ENCODE measurements at places on chromosomes 3 and 15.

GRCh38 chr15:44275150-44275830 lies 13.2 kb upstream of the GOLM2 start:
- DNase-seq: no peak

GRCh38 chr3:12002912-12003311 lies 1.3 kb upstream of the SYN2 start:
- no peak for DNase-seq

GRCh38 chr15:61318301-61318700 lies 89.2 kb upstream of the RORA start:
- DNase-seq: no peak

- DNase-seq: no peak
Measured at GRCh38 chr3:178690571-178690970, 154.3 kb downstream of the KCNMB2 start.

- DNase-seq: no peak
Measured at GRCh38 chr15:76310475-76311099, 682 bp downstream of the ETFA start.

DNA sequence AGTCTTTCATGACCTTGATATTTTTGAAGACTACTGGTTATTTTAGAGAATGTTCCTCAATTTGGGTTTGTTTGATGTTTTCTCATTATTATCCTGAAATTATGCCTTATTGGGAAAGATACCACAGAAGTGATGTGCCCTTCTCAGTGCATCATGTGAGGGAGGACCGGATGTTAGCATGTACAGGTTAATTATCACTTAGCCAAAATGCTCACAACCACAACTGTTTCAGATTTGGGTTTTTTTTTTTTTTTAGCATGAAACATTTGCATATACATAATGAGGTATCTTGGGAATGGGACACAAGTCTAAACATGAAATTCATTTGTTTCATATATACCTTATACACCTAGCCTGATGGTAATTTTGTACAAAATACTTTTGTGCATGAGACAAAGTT lies 59.8 kb downstream of the PIK3R4 start:
- DNase-seq: no peak

DNA sequence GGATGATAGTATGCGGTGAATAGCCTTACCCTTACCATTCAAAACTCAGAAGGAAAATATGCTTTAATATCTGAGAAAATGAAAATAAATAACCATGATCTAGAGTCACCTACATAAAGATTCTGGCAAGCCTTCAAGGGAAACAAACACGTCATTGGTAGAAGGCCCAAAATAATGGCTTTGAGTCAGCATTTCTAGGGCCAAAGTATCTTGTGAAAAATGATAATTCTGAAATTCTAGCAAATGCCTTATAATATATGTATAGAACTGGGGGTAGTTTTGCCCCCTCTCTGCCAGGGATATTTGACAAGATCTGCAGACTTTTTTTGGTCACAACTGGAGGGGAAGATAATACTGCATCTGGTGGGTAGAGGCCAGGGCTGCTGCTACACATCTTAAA lies 15.4 kb downstream of the PLSCR1 start:
- no peak for DNase-seq

DNA sequence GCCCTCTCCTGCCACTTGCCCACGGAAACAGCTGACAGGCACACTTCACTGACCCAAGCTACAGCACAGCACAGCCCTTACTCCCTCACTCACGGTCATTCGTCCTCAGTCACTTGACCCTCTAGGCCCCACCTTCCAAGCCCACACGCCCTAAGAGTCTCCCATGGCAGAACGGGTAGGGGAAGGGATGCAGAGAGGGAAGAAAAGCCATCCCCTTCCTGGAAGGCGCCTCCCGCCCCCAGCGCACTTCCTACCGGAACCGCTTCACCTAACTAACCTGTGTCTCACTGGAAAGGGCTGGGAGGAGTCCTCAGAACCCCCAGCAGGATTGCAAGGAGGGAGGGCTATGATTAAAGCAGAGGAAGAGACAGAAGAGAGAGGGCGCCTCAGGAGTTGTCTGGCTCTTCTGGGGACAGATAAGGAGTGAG lies 22.9 kb downstream of the EPHB3 start:
- no peak for DNase-seq

- DNase-seq: no peak
Measured at GRCh38 chr3:15634671-15635070, 33.1 kb downstream of the BTD start.

GRCh38 chr3:43162230-43163084 lies 56.6 kb upstream of the POMGNT2 start:
- no peak for DNase-seq

DNA sequence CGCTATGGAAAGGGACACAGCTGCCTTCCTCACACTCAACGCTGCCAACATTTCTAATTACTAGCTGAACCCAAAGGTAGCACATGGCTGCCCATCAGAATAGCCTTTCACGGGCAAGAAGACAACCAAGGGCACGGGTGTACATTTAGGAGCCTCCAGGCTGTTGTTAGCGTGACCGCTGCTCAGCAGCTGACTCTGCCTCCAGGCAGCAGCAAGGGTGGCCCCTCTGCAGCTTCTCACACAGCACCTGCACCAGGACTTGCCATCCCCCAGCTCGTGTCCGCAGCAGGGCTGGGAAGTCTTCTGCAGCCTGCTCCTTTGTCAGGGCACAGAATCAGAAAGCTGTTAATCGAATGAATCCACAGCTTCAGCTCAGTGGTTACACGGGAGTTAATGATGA lies 146.8 kb downstream of the ADAMTS17 start:
- no peak for DNase-seq

DNA sequence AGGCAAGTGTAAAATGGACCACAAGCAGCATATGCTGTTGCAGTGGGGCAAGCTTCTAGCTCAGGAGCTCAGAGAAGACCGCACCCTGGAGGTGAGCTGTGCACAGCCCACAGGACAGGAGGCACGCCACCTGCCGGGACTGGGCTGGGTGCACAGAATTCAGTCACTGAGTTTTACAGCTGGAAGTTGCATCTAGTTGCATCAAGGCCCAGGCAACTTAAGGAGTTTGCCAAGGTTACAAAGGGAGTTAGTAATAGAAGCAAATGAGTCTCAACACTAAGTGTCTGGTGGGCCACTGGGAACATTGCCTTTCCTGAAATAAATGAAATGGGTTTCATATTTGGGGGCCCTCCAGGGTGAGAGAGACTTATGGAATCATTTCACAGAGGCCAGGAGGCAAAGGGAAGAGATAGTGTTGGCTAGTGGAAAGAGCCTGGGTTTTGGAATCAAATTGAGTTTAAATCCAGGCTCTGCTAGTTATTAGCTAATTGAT lies 36.0 kb upstream of the TIMP4 start:
- DNase-seq: no peak

- no peak for DNase-seq
Measured at GRCh38 chr3:171189394-171190080, 163.0 kb upstream of the SLC2A2 start.

DNA sequence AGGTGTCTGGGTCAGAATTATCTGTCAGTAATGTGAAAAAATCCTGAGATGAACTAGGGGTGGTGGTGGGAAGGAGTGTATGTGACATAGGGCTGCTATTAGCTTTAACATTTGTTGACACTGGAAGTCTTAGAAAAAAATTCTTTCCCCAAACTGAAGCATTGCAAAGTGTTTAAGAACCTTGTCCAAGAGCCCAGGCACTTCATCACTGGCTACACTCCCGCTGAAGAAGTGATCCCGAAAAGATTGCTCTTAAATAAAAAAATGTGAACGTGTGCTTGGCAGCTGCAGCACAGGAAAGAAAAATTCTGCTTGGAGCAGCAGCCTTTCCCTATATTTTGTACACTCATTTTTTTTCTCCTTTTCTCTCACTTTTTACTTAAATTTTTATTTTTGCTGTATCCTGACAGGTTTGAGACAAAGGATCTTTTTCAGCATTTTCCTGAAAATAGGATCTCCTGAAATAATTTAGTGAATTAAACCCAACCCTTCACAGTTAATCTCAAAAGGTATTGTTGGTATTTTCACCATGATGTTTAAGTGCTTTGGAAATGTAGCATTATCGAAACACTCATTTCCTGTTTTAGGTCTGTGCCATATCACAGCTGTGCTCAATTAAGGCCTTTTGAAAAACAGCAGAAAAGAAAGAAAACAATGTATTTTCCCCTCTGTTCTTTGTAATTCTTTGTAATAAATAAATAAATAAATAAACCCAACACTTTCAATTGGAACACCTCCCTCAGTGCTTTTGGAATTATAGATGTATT lies 477.6 kb downstream of the ZNF385D start:
- no peak for DNase-seq

GRCh38 chr3:185807445-185808068 lies 17.3 kb downstream of the IGF2BP2 start:
- no peak for DNase-seq

- no peak for DNase-seq
Measured at GRCh38 chr3:170301405-170301804, 56.1 kb upstream of the SKIL start.

DNA sequence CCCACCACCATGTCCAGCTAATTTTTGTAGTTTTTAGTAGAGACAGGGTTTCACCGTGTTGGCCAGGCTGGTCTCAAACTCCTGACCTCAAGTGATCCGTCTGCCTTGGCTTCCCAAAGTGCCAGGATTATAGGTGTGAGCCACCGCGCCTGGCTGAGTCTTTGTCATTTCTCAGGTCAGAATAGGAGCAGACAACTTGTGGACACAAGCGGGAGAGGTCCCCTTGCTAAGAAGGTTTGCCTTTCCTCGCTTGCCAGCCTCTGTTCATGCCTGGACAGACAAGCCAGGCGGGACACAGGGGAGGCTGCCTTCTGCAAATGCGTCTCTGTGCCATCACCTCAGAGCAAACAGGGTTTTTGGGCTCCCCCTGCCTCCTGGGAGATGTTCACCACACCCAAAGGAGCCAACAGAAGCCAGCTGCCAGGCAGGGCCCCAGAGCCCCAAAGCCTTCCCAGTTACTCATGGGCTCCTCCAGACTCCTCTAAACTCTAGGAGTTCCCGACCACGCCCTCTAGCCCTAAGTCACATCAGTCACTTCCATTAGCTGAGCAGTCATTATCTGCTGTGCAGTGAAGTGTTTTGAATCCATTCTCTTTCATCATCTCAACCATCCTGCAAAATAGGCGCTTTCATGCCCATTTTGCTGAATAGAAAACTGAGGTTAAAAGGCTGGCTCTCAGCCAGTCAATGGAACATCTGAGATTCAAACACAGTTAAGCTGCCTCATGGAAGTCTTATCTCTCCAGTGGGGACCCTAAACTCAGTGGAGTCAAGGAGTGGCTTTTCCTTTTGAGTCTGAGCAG lies 245.0 kb downstream of the UACA start:
- no peak for DNase-seq

- no peak for DNase-seq
Measured at GRCh38 chr3:133469140-133469731, 69.4 kb downstream of the BFSP2 start.

- DNase-seq: no peak
Measured at GRCh38 chr3:43405888-43406642, 119.7 kb downstream of the SNRK start.

- no peak for DNase-seq
Measured at GRCh38 chr3:10300087-10300486, 7.3 kb upstream of the GHRL start.

DNA sequence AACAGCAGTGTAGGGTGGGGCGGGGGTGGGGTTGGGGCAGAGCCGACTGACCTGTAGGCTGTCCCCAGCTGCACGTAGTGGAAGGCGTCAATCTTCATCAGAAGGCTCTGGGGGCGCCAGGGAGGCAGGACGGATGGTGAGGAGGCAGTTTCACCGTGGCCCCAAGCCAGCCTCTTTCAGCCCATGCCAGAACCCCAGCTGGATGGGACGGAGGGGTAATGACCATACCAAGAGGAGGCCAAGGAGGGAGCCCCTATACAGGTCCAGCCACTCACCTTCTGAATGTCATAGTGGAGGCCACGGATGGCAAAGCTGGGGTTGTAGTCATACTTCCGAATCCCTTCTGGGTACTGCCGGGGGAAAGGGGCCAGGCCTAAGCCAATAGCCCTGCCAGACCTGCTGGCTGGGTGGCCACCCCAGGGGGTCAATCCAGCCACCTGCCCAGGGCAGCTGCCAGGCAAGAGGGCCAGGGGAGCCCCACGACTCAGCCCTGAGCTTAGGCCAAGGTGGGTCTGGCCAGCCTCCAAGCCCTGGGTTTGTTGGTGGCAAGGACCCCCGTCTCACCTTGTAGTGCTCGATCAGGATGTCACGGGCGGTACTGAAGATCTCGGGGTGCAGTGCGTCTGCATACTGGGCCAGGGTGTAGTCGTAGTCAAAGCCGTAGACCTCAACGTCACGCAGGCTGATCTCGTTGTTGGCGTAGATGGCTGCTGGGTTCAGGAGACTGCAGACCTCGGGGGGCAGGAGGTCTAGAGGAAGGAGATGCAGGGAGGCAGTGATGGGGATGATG lies 4.9 kb downstream of the NT5DC2 start:
- DNase-seq: no peak

- no peak for DNase-seq
Measured at GRCh38 chr3:190345027-190345821, 23.0 kb upstream of the CLDN1 start.

DNA sequence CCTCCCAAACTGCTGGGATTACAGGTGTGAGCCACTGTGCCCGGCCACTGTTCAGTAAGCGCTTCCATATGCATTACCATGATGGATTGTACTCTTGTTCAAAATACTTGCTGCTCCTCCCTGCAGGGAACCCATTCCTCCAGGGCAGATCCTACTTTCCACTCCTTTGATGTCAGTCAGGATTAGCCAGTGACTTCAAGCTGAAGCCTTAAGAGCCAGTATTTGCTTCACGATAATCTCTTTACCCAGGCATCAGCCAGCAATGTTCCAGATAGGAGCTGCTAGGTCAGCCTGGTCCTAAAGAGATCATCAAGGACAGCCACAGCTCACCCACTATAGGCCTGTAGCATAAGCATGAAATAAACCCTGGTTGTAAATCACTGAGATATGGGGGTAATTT lies 96.5 kb upstream of the UBE2E2 start:
- DNase-seq: no peak

- no peak for DNase-seq
Measured at GRCh38 chr3:50554553-50554952, 13.0 kb downstream of the C3orf18 start.

All from activated CD4-positive, alpha-beta T cell treated with anti-CD3 and anti-CD28 coated beads, Interleukin-2, amount 50 U/mL, for 24 hours (primary cell).